ENCODE measurements at places on chromosomes 1 and 21.

- no peak for DNase-seq
Observed at GRCh38 chr1:4033713-4034112, 133.6 kb upstream of the C1orf174 start.

- DNase-seq: no peak
Observed at GRCh38 chr1:15341228-15341627, 68.5 kb upstream of the EFHD2 start.

DNA sequence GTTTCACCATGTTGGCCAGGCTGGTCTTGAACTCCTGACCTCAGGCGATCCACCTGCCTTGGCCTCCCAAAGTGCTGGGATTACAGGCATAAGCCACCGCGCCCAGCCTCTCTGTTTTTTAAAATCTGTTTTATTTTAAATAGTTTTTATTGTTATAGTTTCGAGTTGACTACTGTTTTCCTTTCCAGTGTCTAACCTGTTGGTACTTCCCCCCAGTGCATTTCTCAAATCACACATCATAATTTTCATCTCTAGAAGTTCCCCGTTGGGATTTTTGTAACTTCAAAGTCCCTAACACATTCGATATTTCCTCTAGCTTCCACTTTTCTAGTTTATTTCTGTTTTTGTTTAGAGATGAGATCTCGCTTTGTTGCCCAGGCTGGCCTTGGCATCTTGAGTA lies 7.5 kb downstream of the HES4 start:
- DNase-seq: no peak

DNA sequence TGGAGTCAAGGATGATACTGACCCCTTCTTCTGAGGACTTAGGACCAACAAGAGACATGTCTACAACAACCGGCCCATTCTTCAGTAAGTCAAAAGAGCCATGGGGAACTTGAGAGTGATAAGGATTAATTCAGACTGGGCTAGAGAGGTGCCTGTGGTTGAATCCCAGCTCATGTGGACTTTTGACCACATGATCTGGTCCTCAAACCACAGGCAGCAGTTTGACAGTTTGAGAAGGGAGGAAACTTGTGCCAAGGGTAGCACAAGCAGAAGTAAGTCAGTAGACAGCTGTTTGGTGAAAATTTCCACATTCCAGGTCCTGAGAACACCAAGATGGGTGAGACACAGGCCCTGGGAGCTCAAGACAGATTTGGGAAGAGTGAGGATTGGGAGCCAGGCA lies 19.8 kb downstream of the SH3BP5L start:
- no peak for DNase-seq

DNA sequence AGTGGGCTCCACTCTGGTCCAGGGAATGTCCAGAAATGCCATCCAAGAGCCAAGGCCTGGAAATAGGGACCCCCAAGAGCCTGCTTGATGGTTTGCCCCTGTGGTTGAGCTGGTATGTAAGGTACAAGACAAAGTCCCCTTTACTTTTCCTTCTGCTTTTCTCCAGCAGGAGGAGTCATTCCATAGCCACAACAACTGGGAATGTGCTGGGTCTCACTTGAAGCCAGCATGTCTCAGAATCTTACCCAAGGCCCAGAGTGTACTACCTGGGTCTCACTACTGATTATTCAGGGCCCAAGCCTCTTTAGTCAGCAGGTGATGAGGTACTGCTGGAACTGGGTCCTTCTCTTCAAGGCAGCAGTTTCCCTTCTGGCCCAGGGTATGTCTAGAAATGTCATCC lies 62.1 kb upstream of the CD55 start:
- DNase-seq: no peak

DNA sequence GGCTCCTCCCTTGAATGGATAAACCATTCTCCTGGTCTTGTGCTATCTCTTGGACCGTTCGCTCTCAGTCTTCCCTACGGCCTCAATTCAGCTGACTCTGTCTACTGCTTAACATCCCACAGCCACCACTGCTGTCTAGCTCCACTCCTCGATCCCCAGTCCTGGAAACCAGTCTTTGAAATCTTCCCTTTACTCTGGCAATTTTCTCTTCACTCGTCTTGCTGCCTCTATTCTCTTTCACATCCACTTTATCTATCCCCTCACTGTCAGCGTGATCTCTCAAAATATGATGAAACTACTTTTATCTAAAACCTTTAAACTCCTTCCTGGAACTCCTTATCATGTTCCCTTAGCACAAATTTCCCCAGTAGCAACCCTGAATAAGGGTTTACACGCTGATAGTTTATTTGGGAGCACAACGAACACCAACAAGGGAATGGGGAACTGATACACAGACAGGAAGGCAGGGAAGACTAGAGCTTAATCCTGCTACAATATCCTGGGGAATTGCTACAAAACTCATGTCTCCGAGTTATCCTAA lies 131.6 kb upstream of the SAMSN1 start:
- DNase-seq: no peak
